ENCODE measurements at places on chromosomes 13 and 19. TPM values are rescaled to one million over a fixed set of nuclear protein-coding genes. Genes with fewer than 3 reads are reported as not detected.

KLF1 gene
- not detected for polyA plus RNA-seq

B3GNT3 gene
- 0.43 TPM for polyA plus RNA-seq

DNA sequence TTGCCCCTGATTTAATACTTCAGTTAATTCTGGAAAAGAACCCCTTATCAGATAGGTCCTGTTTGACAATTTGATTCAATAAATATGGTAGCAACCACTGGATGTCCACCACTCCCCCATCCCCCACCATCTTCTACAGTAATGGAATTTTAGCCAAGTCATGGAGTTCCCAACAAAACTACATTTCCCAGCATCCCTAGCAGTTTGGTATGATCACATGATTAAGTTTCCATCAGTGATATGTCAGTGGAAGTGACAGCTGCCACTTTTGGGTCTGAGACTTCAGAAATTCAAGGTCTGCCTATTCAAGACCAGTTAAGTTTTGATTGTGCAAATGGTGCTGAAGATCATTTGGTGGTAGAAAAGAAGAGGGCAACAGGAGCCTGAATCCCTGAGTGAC, 85.5 kb downstream of the CACNA1A start:
- no peak for DNase-seq

- DNase-seq = no peak
These were observed 2.1 kb upstream of the ATP1A3 start for GRCh38 chr19:41995959-41996797.

GRCh38 chr19:39212375-39212742, 8.3 kb upstream of the SYCN start:
- DNase-seq = peak; percentile 44

CEACAM3 gene
- polyA plus RNA-seq = not detected
